NCI-H2107 (cell line): ENCODE measurements at places on chromosomes 7 and 10.

GRCh38 chr7:1176891-1177373 lies 16.9 kb upstream of the ZFAND2A start:
- DNase-seq, result no peak

- DNase-seq, result no peak
Measured at GRCh38 chr7:36036590-36036989, 116.5 kb upstream of the EEPD1 start.

- DNase-seq, result no peak
Measured at GRCh38 chr10:31350891-31351290, 31.9 kb downstream of the ZEB1 start.

- DNase-seq, result no peak
Measured at GRCh38 chr7:103569621-103570305, 123.8 kb upstream of the SLC26A5 start.

DNA sequence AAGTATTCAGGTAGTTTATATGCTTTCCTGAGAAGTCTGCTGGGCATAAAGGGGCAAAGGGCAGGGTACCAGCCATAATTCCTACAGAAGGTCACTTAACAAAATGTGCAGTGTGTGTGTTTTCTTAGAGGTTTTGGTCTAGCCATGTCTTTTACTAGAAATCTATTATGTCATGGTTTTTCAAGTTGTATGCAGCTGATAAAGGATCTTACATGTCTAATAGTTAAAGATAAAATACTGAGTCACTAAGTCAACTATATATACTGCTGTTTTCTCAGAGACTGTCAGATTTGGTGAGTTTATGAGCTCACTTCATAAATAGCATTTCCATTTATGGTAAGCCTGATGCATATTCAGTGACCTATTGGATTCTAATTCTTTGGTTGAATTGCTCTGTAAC lies 7.7 kb downstream of the CASP2 start:
- DNase-seq, result no peak

GRCh38 chr7:5077740-5078139 lies 32.1 kb downstream of the RBAK start:
- peak; percentile 80 for DNase-seq

GRCh38 chr7:121945480-121946236 lies 72.7 kb downstream of the PTPRZ1 start:
- DNase-seq, result no peak

- no peak for DNase-seq
Measured at GRCh38 chr7:103851357-103851756, 138.1 kb downstream of the RELN start.

DNA sequence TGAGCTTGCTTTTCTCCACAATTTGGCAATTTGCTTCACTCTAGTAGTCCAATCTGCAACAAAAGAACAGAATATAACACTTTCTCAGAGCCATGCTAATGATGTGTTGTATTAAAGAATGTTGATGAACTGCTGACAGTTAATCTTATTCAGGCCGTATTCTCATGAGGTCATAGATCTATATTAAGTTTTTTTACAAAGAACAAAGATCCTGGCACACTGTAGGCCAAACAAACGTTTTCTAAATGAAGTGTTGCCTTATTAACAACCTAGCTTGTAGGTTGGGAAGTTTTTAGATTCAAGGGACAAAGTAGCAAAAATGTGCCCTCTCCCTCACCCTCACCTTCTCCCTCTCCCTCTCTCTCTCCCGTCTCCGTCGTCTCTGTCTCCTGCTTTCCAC lies 6.8 kb downstream of the HILPDA start:
- no peak for DNase-seq

DNA sequence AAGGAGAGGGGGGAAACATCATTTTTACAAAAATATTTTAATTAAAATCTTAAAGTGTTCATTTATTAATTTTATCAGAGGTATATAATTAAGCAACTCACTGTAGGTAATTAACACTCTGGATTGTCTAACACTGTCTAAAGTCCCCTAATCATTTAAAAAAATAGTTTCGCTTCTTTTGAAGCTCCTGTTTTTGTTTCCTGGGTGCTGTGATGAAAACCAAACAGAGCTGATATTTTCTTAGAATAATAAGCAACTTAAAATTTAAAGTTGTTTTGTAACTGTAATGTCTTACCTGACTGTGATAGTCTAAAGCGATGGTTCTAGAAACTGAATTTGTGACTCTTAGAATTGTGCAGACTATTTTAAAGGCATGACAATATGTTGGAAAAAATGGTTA lies 961.0 kb downstream of the GATA3 start:
- DNase-seq, result no peak

DNA sequence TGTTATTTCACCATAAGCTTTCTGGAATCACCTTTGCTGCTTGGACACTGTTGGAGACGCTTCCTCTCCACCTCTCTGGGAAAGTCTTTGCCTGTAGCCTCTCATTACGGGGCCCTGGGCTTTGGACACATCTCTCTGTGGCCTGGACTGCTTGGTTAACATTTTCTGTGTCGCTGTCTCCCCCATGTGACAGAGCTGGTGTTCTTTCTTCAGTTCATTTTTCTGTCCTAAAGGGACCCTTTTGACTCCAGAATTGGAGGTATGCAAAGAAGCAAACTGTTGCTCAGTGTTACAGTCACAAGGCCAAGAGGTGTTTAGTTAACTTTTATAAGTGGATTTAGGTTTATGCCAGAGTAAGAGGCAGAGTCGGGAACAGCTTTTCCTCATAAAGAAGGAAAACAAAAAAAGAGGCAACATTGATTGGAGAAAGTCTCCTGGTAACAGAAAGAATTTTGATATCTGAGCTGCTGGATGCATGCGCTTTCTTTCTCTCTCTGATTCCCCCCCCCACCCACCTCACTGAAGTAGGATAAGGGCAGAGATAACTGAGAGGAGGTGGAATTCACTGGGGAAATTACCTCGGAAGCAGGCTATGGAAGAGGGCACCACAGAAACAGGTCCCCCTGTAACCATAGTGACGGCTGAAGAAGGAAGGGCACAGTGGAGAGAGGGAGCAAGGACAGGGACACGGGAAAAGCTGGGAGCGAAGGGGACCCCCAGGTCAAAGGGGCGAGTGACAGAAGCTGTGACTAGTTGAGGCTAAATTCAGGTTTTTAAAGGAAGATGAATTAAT lies 57.8 kb downstream of the LGI1 start:
- no peak for DNase-seq

DNA sequence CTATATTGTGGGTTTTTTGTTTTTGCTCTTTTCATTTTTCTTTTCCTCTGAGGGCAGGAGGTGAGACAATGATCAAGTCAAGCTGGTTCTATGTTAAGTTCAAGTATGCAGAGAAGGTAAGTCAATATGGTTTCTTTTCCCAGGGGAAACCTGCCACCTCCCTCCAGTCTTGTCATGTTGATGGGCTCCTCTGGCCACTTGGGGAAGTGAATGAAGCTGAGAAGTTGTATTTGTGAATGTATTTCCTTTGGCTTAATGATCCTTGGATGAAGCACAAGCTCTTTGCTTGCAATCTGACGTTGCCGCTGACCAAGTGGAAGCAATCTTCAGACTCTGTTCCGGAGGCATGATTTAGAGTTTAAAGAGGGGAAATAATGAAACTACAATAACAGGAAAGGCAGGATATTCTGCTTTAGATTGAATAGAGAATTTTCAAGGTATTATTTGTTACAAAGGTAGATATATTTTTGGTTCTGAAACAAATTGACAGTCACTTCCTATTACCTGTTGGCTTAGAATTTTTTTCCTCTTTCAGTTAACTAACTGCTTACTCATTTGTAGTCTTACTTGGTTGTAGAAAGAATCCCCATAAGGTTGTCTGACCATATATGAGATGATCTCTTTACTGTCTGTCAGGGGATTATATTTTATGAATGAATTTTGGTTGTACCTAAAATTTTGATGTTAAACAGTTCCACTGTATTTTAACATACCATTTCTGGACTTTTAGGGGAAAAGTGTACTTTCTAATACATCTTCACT lies 369.6 kb downstream of the AUTS2 start:
- DNase-seq, result no peak

GRCh38 chr7:143850682-143851081 lies 51.3 kb downstream of the TCAF1 start:
- no peak for DNase-seq

GRCh38 chr10:34319197-34319846 lies 495.8 kb downstream of the PARD3 start:
- DNase-seq, result peak; percentile 37

- no peak for DNase-seq
Measured at GRCh38 chr7:101017064-101017777, 2.7 kb upstream of the MUC17 start.

GRCh38 chr10:62422068-62422590 lies 48.0 kb downstream of the ZNF365 start:
- no peak for DNase-seq

DNA sequence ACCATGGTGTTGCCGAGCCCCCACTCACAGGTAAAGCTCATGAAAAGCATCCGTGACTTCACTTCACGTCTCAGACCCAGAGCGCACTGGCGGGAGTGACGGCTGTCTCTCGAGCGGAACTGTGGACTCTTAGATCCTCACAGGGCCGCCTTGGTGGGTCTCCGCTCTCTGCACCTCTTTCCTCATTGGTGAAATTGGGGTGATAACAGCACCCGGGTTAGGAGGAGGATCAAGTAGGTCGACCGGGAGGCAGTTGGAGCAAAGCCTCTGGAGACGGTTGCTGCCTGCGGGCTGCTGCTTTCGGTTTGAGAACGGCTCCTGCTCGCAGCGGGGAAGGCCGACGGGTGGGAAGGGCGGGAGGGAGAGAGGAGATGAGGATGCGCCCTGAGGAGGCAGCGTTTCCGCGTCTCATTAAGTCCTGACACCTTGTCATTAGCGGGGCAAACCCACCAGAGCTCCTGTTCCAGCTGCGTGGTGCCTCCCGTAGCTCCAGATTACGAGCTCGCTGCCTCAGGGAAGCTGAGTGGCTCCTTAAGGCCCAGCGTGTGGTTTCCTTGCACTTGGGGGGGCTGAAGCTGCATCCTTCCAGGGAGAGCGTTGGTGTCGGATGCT lies 51.9 kb upstream of the CFAP46 start:
- no peak for DNase-seq

DNA sequence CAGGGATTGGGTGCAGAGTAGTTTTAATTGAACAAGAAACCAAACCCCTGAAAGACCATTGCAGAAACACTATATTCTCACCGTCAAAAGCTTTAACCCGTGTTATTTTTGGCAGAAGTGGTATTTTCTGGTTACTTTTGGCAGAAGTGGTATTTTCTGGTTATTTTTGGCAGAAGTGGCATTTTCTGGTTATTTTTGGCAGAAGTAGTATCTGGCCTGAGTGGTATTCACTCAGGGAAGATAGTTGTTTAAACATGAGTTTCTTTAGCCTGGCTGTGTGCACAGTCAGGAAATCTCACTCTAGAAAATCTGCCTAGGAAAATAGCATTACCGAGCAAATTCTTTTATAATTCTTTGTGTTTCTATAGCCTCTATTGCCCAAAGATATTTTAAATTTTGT lies 322.7 kb downstream of the GFRA1 start:
- no peak for DNase-seq

DNA sequence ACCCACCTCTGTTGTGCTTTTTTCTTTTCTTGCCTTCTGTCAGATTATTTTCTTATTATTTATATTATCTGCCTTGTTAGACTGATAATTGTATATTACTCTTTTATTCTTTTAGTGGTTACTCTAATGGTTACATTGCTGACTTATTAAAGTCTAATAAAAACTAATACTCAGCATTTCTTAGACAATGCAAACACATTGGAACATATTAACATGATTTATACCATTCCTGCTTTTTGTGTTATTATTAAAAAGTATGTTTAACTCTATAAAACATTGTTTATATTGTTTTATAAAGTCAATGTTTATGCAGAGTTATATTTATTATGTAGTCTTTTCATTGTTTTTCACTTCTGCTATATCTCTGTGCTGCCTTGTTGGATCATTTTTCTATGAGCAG lies 68.0 kb upstream of the CACNA2D1 start:
- DNase-seq, result no peak

GRCh38 chr7:23205909-23206767 lies 24.3 kb downstream of the NUP42 start:
- no peak for DNase-seq

- DNase-seq, result no peak
Measured at GRCh38 chr7:148079206-148080080, 511.1 kb upstream of the C7orf33 start.

GRCh38 chr7:132377015-132377414 lies 199.3 kb downstream of the PLXNA4 start:
- no peak for DNase-seq

DNA sequence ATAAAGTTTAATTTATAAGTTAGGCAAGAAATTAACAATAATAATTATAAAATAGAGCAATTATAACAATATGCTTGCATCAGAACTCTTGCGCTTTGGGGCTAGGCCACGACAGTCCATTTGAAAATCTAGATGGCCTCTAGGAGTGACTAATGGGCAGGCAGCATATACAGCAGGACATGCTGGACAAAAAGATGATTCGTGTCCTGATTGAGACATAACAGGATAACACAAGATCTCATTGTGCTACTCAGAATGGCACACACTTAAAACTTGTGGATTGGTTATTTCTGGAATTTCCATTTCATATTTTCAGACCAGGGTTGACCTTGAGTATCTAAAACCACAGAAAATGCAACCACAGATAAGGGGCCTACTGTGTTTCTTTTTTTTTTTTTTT lies 27.5 kb downstream of the CTNNA3 start:
- DNase-seq, result no peak
